ENCODE measurements at places on chromosomes 2 and 18.

GRCh38 chr2:112001136-112001715, 53.8 kb upstream of the TMEM87B start:
- DNase-seq, result no peak

DNA sequence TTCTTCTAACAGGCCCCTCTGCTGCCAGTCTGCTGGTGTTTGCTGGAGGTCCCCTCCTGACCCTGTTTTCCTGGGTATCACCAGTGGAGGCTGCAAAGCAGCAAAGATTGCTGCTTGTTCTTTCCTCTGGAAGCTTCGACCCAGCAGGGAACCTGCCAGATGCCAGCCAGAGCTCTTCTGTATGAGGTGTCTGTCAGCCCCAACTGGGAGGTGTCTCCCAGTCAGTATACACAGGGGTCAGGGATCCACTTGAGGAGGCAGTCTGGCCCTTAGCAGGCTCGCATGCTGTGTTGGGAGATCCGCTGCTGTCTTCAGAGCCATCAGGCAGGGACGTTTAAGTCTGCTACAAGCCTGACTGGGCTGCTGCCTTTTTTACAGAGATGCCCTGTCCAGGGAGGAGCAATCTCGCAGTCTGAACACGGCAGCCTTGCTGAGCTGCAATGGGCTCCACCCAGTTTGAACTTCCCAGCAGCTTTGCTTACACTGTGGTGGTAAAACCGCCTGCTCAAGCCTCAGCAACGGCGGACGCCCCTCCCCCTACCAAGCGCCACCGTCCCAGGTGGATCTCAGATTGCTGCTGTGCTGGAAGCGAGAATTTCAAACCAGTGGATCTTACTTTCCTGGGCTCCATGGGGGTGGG, 29.9 kb downstream of the CHCHD5 start:
- DNase-seq, result no peak

- no peak for DNase-seq
Observed at GRCh38 chr2:231527955-231528635, 2.1 kb downstream of the NMUR1 start.

- DNase-seq, result no peak
Observed at GRCh38 chr2:40474306-40474705, 22.4 kb upstream of the SLC8A1 start.
